ENCODE measurements at places on chromosomes 5 and 9. TPM values are rescaled to one million over a fixed set of nuclear protein-coding genes. Genes with fewer than 3 reads are reported as not detected.

COL23A1 gene
- 0.35 TPM for total RNA-seq

PCDHB2 gene
- not detected for total RNA-seq

CARTPT gene
- not detected for total RNA-seq

CHSY3 gene
- total RNA-seq, result 0.56 TPM

TRPM3 gene
- not detected for total RNA-seq

INSYN2B gene
- 1.9 TPM for total RNA-seq

KCNIP1 gene
- total RNA-seq, result not detected

CCDC183 gene
- total RNA-seq, result 0.42 TPM

PANK3 gene
- total RNA-seq, result 37.5 TPM

CKMT2 gene
- not detected for total RNA-seq

CBY3 gene
- total RNA-seq, result not detected

MSX2 gene
- 0.21 TPM for total RNA-seq

IGFBPL1 gene
- total RNA-seq, result 1.5 TPM

RMRP gene
- 7,542 TPM for total RNA-seq

GARIN3 gene
- not detected for total RNA-seq

ANKRD18A gene
- total RNA-seq, result 0.98 TPM

TRMO gene
- total RNA-seq, result 7.3 TPM

PCDHGA6 gene
- 0.63 TPM for total RNA-seq

PCDHGB7 gene
- total RNA-seq, result 4.1 TPM

CYSRT1 gene
- 17.3 TPM for total RNA-seq

VLDLR gene
- total RNA-seq, result 11.8 TPM

GDA gene
- 0.33 TPM for total RNA-seq

Data from airway epithelial cell (primary cell).